LNCaP clone FGC (cell line): ENCODE measurements at places on chromosomes 6 and 20.
A peak's percentile ranks its signal among the peaks of the same experiment; 100 is the strongest.

DNA sequence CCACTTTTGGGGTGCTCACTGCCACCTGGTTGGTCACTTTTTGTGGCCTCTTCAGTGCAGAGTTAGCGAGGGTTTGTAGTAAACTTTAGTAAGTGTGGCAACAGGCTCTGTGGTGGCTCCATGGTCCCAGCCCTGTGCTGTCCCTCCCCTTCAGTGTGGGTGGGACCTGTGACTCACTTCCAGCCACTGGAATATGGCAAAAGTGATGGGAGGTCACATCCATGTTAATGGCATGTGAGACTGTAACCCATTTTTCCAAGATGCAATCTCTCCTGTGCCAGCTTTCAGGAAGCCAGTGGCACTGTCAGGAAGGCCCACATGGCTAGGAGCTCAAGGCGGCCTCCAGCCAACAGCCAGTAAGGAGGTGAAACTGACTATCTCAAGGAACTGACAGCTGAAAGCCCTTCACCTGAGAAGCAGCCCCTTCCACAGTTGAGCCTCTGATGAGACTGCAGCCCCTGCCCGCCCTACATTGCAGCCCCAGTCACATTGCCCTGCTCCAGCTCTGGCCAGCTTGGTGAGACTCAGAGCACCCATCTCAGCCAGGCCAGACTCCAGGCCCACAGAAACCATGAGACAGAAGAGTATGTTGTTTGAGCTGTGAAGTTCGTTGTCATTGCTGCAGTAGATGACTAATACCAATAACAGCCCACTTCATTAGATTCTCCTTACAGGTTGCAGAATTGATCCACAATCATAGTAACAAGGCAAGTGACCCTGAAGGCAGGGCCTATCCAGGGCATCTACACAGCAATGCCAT is 13.1 kb upstream of the CST7 start:
- DNase-seq, result no peak

- DNase-seq, result no peak
These were observed 25.6 kb upstream of the NOX3 start for GRCh38 chr6:155481215-155481614.

- no peak for DNase-seq
These were observed 6.2 kb downstream of the DUSP22 start for GRCh38 chr6:298233-299103.

- no peak for DNase-seq
These were observed 4.6 kb downstream of the SMIM29 start for GRCh38 chr6:34243901-34244884.

DNA sequence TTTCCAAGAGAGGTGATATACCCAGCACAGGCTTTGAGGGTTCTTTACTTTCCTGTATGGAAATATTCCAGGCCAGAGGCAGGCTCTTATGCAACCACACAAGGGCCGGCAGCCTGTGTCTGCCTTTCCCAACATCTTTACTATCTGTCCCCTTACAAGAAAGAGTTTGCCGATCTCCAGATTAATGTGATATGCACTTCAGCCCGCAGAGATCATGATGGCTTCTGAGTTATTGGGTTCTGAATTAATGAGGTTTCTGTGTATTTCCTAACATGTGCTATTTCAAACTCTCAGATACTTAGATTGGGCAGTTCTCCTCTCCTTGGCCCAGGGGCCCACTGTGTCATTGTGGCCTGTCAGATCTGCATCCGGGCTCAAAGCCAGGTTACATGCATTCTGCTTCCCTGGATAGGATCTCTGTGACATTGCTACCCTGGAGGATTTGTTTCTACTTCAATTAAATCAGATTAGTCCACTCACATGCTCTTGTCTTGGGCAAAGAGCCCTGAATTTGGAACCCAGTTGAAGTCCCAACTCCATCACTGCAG is 56.6 kb downstream of the TGM2 start:
- no peak for DNase-seq

DNA sequence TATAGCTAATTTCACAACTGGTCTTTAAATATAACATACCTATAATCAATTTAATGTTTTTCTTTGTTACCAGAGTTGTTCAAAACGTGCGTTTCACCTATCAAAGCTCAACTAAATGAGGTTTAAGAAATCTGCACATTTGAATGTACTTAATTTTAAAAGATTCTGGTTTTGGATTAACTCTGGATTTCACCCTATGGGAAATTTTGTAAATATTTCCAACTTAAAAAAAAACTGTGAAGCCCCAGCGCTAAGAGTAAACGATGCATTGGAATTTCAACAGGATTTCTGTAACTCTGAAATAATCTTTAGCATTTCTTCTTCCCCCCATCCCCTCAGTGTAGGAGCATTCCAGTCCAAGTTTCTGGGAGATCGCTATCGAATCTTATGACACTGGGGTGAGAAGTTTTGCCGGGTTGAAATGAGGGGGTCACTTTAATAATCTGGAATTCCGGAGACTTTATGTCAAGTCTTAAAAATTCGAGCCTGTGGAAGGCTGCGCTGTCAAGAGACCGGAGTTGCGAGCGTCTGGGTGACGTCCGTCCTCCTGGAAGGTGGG is 643 bp upstream of the MAP3K4 start:
- DNase-seq, result no peak

DNA sequence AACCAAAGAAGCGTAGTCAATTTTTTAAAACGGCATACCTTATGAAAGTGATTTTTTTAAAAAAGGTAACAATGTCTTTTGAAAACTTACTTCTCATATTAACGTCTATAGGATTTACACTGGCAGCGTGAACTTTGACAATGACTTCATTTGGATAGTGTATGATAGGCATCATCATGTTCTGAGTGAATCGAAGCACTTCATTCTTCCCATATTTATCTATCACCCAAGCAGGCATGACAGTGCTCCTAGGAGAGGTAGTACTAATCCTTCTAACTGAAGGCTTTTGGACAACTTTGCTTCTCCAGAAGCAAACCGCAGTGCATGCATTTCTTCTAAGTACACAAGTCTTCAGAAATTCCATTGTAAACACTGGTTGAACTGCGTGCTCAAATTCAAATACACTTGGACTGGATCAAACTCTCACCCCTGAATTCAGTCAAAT is 618 bp downstream of the RTN4IP1 start:
- DNase-seq, result no peak

- DNase-seq, result no peak
These were observed 108.9 kb upstream of the AHI1 start for GRCh38 chr6:135606392-135606791.

- no peak for DNase-seq
These were observed 53.2 kb downstream of the WDR27 start for GRCh38 chr6:169648617-169649016.

DNA sequence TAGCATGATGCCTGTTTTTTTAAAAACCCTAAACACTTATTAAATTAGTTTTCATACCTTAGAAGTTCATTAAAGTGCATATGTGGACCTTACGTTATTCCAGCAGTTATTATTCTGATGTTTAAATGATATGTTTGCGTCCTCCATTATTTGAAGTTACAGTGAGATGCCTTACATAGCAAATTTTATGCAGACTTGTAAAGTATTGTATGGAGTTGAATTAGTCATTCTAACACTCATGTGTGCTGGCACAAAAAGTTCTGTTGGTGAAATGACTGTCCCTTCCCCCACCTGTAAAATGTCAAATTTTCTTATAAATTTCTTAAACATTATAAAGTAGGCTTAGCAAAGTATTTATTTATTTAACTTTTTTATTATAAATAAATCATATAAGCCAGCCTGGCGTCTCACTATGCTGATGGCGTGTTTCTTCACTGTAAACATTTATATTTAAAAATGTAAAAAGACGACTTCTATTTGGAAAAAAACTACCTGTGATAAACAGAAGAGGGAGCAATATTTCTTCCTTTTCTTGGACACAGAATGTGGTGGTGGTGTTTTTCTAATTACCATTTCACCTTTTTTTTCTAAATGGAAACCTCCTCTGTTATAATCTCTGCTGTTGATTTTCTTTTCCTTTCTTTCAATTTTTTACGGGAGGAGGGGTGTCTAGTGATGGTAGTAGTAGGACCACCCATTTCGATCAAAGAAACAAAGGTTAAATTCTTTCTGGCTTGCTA is 155.4 kb downstream of the RFPL4B start:
- no peak for DNase-seq

DNA sequence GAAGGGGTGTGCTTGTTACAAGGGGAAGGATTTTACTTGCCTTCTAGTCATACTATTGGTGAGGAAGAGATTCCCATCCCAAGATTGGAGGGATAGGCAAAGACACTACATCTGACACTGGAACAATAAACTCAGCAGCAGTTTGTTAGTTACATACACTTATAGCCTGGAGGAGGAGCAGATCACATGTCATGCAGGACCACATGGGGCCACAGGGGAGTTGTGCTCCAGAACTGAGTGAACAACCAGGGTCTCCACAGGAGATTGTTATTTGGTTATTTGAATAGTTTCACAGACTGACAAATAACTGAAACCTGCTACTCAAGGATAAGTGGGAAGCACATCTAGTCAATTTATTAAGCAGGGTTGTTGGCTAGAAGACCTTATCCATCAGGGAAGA is 559.4 kb upstream of the MANEA start:
- no peak for DNase-seq

- DNase-seq, result no peak
These were observed 2.7 kb upstream of the HACE1 start for GRCh38 chr6:104862456-104862855.

- DNase-seq, result no peak
These were observed 9.8 kb downstream of the VEGFA start for GRCh38 chr6:43779852-43780236.

- DNase-seq, result no peak
These were observed 297.8 kb downstream of the GJA1 start for GRCh38 chr6:121733234-121733633.

- DNase-seq, result no peak
These were observed 33.8 kb downstream of the CD40 start for GRCh38 chr20:46151936-46152335.

DNA sequence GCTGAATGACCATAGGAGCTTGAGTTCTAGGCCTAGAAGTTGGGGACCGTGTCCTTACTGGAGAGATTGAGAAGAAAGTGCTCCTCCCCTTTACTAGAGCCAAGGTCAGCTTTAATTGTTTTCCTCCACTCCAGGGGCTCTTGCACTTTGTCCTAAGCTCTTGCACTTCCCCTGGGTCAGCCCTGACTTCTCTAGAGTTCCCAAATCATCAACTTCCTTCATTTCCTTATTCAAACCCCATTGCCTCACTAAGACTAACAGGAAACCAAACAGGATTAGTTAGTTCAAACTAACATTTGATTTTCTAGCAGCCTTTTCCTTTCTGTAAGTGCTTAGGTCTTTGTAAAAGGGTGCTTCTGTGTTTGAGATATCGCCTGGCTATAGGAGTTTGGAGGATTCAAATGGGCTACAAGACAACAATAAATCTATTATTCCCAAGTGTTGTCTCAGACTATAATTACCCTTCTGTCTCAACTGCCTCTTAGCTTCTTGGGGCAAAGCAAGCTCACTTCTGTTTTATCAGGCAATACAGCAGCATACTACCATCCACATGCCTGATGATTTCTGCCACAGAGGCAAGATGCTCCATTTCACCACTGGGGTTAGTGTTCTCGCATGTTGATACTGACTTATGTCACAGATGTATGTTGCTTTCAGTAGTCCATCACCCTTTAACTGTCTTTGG is 12.8 kb upstream of the DTNBP1 start:
- no peak for DNase-seq

- DNase-seq, result peak; percentile 66
These were observed 1.3 kb downstream of the TAPBP start for GRCh38 chr6:33312361-33313104.

- DNase-seq, result no peak
These were observed 160.3 kb upstream of the ATXN1 start for GRCh38 chr6:16921399-16922110.

GRCh38 chr6:41488433-41489119 is 57.6 kb upstream of the FOXP4 start:
- no peak for DNase-seq

DNA sequence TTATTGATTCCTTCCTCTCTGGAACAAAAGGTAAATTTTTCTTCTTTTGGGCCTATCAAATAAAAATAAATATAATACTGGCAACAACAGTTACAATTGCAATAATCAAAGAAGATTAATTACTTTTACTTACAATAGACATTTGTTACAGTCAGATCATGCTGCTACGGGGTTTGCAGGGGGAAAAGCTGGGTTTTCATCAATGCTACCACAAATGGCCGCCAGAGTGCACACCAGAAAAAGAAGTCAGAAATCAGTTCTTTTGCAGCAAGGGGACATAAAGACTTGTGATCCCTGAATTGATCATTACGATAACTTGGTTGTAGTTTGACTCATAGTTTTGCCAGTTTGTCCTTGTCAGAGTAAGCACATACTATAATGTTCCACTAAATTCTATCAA is 714.5 kb upstream of the EYS start:
- no peak for DNase-seq

GRCh38 chr6:113971741-113972140 is 793 bp upstream of the HDAC2 start:
- no peak for DNase-seq

DNA sequence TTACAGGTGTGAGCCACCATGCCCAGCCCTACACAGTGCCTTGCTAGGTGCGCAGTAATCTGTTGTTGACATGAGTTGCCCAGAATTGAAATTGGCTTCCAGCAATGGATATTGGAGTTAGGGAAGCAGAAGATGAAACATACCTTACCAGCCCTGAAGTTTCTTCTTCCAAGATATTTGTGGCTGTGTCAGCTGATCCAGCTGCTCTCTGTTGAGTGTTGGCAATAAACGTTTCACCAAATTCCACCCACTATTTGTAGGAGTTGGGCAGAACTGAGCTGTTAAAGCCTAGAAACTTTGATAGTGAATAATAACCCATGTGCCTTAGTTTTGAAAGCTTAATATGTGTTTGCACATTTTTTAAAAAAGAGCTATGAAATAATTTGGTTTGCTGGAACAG is 218.2 kb upstream of the SNX9 start:
- DNase-seq, result no peak

DNA sequence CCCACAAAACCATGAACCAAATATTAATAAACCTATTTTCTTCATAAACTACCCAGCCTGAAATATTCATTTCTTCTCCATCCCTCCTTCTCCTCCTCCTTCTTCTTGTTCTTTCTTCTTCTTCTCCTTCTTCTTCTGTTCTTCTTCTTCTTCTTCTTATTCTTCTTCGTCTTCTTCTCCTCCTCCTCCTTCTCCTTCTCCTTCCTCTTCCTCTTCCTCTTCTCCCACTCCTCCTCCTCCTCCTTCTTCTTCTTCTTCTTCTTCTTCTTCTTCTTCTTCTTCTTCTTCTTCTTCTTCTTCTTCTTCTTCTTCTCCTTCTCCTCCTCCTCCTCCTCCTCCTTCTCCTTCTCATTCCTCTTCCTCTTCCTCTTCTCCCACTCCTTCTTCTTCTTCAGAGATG is 5.0 kb upstream of the TMEM74B start:
- DNase-seq, result no peak
